ENCODE measurements at places on chromosomes 7 and 10.

GRCh38 chr7:120229084-120229483, 43.9 kb upstream of the KCND2 start:
- DNase-seq: no peak

- peak; percentile 54 for DNase-seq
Measured at GRCh38 chr10:73940634-73941221, 29.8 kb downstream of the PLAU start.

DNA sequence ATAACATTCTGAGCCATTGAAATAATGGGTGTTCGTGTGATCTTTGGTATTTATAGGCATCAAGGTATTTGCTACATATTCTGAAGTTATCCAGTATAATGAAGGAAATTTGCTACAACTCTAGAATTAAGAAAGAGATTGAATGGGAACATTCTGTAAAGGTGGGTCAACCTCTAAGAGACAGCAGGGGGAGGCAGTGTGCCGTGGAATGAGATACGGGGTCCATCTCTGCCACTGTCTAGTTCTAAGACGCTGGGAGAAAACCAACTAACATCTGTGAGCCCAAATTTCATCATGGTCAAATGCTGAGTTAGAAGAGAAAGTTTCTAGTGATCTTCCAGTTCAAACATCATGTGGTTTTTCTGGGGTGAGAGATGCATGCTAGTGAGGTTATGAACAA, 368.9 kb downstream of the SORCS1 start:
- DNase-seq: no peak

DNA sequence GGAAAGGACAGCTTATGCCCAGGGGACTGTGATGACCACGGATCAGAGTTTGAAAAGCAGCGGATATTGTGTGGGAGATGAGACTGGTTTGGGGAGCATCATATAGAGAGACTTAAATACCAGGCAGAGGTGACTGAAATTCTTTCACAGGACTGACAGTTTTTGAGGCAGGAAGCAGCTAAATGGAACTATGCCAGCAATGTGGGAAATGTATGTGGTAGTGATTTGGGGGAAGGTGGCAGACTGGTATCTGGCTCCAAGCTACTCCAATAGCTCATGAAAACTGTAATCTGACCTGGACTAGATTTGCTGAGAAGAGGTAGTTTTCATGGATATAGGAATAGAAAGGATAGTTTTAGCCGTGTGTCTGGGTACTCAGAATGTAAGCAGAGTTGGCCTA, 592.6 kb downstream of the REEP3 start:
- DNase-seq: no peak

DNA sequence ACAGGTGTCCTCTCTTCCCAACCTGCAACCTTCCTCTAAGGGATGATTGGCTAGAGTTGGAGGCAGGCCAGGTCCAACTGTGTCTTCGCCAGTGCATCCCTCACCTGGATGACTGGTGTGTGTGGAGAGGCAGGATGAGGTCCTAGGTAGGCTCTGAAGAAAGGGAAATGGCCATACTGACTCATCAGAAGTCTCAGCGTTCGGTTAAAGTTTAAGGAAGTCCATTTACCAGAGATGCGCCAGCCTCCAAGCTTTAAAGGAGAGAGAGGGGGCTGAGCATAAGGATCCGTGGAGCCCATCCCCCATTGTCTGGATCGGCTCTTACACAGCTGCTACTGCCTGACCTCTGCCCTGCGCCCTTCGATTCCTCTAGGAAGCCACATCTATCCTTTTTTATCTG, 4.4 kb downstream of the KEL start:
- no peak for DNase-seq

DNA sequence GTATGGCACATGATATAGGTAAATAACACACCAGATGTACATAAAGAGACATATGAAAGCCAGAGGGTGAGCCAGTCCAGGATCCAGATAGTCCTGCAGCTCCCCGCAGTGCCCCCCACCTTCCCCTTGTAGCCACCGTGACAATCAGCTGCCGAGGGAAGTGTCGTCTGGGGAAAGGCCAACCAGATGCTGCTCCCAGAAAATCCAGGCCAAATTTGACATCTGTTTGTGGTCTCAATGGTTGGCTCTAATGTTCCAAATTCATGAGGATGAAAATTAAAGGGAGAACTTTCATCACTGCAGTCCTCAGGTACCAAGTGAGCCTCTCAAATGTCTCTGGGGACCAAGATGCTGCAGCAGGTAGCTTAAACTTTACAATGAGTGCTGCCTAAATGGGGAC, 210.3 kb downstream of the PTEN start:
- DNase-seq: no peak

DNA sequence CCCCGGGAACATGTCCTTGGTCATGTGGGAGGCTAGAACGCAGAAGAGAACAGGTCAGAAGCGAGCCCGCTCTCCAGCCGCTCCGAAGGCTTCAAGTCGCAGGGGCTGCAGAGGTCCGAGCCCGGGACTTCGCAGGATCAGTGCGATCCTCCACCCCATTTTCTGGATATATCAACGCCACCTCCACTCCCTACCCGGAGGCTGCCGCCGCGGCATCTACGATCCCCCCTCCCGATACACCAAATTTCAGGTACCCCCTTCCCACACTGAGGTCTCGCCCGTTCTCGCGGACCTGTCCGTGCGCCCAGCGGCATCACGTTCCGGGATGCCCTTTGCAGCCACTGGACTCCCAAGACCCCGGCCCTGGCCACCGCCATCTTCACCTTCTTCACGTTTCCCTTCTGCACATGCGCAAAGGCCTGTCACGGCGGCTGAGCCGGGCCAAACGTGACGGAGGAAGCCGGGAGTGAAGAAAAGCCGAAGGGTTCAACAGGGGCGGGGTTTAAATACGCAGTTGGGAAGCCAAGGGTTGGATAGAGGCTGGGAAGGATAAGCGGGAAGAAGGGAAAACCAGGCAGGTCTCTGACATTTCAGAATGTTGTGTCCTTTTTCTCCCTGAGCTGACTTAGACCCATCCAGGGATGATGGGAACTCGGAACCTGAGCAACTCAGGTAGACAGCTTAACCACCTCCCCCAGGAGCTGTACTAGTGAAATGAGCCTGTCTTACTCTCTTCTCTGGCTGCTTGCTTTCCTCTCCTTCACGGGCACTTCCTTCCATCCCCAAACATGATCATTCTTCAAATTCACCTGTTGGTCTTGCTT, at the start of gene NDUFB8:
Gene NDUFB8, minus strand, starts transcription at position 397 of the 824 bp plus-strand sequence. Its CDS starts 20 bp downstream, at position 377.
- DNase-seq: peak; percentile 74

DNA sequence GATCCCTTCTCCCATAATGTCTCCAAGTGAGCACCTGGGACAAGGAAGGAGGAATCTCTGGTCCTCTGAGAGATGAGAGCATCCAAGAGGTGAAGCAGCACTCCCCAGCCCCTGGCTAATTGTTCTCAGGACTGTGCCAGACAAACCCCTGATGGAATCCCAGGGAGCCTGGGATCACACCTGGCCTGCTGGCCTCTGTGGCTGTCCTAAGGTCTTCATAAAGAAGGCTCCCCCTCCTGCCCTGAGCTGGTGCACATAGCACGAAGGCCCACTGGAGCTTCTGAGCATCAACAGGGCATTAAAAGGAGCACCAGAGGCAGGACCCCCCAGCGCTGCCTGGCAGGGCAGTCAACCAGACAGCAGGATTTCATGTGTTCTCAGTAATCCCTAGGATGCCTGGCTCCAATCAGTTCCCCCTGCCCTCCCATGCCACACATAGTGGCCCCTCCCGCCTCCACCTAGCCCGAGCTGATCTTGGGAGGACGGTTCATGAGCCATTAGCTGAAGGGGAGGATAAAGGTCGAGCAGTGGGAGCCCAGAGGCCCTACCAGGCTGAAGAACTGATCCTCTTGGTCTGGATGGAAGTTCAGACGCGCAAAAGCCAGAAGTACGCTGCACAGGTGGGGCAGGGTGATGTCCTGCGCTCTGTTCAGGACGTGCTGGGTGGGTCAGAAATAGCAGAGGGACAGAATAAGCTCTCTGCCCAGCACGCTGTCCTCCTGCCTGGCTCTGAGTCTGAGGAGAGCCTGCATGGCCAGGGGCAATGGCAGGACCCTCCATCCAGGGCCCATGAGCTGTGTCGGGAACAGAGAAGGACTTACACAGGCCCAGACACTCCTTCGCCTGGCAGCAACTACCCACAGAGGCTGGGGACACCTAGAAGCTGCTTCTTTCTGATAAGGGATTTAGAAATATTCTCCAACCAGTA, 8.4 kb downstream of the TBRG4 start:
- DNase-seq: no peak

DNA sequence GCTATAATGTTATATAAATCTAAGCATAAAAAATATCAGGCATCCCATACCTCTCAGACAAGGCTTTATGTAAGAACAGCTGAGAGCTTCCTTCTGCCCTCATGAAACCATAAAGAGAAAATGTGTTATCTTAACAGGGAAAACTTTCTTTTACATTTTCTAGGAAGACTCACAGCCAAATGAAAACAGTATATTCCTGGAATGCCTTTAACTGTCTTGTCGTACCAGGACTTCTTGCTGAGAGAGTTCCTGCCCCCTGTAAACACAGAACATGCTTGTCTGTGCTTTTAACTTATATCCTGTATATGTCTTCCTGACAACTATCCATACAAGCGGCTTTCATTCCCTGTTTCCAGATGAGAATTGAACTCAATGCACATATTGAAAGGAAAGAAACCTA, 64.8 kb upstream of the AHR start:
- no peak for DNase-seq

- DNase-seq: no peak
Measured at GRCh38 chr7:149225106-149225505, 14.3 kb upstream of the ZNF212 start.
